ENCODE measurements at places on chromosomes 7 and 10. TPM values are rescaled to one million over a fixed set of nuclear protein-coding genes. Genes with fewer than 3 reads are reported as not detected.

The KNDC1 gene
- 3.0 TPM for total RNA-seq

The CDNF gene
- total RNA-seq: 1.5 TPM

The FXYD4 gene
- not detected for total RNA-seq

The SPACDR gene
- total RNA-seq: 4.6 TPM

The GPR85 gene
- 5.7 TPM for total RNA-seq

The NPC1L1 gene
- total RNA-seq: not detected

The OPN4 gene
- total RNA-seq: not detected

GRCh38 chr10:38070501-38070900, 23.6 kb upstream of the ZNF37A start:
- no peak for DNase-seq

DNA sequence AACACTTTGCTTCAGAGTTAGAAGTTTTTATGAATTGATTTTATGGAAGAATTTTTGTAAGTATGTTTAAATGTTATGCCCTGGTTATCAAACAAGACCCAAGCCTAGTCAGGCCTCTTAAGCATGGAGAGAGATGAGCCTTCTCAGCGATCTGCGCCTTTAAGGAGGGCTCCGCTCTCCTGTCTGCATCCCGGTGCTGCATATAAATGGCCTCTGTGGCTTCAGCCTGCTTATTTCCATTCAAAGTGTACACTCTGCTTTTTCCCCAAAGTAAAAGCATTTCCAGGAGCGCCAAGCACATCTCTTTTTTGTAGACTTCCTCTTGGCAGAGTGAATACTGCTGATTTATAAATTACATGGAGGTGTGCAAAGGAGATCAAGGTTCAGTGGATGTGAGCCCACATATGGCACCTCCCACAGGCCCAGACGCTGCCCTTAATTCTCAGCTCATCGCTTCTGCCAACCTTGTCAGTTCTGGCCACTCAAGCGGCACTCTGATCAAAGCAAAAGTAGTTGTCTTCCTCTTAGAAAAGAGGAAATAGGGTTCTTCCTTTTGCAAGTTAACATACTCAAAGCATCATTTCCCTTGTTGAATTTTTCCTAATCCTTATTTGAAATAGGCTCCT, 70.0 kb upstream of the SFMBT2 start:
- DNase-seq: peak; percentile 82

GRCh38 chr7:98297626-98298286, 16.3 kb downstream of the BRI3 start:
- no peak for DNase-seq

- peak; percentile 49 for DNase-seq
Measured at GRCh38 chr10:42941790-42942189, 135.1 kb upstream of the RET start.

GRCh38 chr7:20491284-20491683, 124.2 kb upstream of the ABCB5 start:
- no peak for DNase-seq

DNA sequence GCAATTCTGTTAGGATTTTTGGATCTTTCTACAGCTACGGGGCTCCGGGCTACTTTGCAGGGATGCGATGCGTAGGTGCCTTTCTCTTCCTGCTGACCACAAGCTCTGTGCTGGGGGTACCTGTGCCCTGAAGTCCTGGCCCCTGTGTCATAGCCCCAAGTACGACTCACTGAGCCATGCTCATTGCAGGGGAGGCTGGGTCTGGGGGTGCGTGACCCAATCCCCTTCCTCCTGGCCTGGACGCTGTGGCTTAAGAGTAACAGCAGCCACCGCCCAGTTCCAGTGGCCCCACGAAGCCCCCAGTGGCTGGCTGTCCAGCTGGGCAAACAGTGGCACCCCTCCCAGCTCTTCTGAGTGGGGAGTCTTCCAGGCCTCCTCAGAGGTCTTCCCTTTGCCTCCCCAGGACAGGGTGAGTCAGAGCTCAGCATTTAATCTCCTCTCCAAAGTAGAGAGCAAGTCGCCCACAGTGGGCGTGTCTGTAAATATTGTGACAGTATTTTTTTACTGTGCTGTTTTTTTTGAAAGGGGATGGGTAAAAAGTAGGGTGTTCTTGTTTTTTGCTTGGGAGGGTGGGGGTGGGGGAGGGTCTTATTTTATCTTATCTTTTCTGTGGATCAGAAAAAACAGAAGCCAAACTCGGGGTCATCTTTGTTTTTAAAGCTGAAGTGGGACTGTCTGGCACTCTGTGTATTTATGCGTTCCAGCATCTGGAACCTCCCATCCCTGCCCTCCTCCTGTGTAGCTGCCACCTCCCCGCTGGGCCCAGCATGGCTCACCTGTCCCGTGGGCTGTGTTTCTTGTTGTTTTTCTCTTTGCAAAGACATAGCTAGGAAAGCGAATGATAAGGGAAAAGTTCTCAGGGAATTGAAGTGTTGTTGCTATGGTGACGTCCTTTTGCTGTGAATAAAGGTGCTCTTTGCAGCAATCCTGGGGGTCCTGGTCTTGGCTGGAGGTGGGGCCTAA, 8.2 kb downstream of the LFNG start:
- DNase-seq: peak; percentile 80

DNA sequence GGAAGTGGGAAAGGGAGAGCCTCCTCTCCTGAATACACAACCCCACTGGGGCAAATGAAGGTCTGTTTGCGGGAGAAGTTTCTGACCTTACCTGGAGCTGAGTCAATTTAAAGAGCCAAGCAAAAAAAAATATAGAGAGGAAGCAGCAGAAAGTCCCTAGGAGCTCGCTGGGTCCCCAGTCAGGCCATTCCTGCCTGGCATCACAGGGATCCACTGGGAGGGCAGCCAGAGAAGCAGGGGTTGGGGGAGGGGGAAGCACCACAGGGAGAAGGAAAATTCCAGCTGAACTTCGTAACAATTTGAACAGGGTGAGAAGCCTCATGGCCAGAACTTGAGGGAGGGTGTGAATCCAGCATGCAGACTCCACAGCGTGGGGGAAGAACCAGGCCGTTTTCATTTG, 298.7 kb downstream of the LRRTM3 start:
- no peak for DNase-seq

GRCh38 chr7:154698726-154699291, 304.1 kb downstream of the PAXIP1 start:
- no peak for DNase-seq

DNA sequence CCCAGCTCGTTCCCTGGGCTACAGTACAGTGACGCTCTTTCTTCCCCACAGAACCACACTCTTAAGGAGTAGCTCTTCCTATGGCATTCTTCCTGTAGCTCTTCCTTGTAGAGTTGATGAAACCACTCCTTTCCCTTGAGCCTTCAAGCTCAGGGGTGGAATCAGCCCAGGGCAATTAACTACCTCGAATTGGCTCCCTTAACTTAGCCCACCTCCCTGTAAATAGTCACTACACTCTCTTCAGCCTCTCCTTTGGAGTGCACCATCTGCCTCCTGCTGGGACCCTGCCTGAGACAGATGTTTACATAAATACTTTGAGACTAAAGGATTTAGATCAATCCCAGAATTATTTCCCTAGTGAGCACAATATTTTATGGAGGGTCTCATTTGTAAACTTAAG, 537.8 kb upstream of the AUTS2 start:
- no peak for DNase-seq

Data from spleen (tissue), 13 donors.